Renal cortical epithelial cell (primary cell): ENCODE measurements at places on chromosomes 7 and 10. TPM values are rescaled to one million over a fixed set of nuclear protein-coding genes. Genes with fewer than 3 reads are reported as not detected.

Gene CPA4
- total RNA-seq = 4.7 and 22.7 TPM in 2 replicates

Gene OR2A5
- not detected in 2 replicates for total RNA-seq

Gene FAM25A
- total RNA-seq = not detected in 2 replicates

Gene MBL2
- total RNA-seq = not detected in 2 replicates

Gene CRYGN
- total RNA-seq = not detected in 2 replicates

Gene ADCY1
- total RNA-seq = 0.10 and 0.87 TPM in 2 replicates

Gene CHAT
- total RNA-seq = not detected in 2 replicates

Gene TMEM236
- 0.10 TPM in 1 of 2 replicates, not detected in the other for total RNA-seq

Gene TLL2
- 14.1 and 21.4 TPM in 2 replicates for total RNA-seq

Gene GRID2IP
- total RNA-seq = under 0.01 and 0.69 TPM in 2 replicates

Gene PTPRE
- 9.9 and 19.6 TPM in 2 replicates for total RNA-seq

Gene MRPS17
- 15.6 and 28.0 TPM in 2 replicates for total RNA-seq

Gene WNT8B
- total RNA-seq = not detected in 2 replicates

Gene ASL
- total RNA-seq = 45.8 and 147 TPM in 2 replicates

Gene PLCE1
- 1.4 and 4.4 TPM in 2 replicates for total RNA-seq

Gene SCIN
- total RNA-seq = 24.5 and 113 TPM in 2 replicates

GRCh38 chr10:126242397-126243260 lies 145.6 kb downstream of the ADAM12 start:
- no peak for DNase-seq

DNA sequence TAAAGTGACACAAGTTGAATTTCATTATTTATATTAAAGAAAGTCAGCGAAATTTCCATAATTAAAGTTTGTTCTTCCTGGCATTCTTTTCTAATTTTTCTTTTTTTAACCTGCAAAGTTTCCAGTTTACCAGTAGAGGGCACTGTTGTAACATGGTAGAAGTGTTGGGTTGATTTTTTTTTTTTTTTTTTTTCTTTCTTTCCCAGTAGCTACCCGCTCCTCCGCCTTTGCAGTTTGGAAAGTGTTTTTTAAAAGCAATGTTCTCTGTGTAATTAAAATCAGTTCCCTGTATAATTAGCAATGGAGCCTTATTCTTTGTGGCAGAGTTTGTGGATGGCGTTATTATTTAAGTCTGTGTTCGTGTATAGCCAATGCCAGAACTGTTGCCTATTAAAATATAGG lies 53.7 kb downstream of the TAF3 start:
- peak; percentile 28 for DNase-seq

GRCh38 chr7:18357691-18358090 lies 137.9 kb upstream of the HDAC9 start:
- DNase-seq = peak; percentile 30

- DNase-seq = peak; percentile 33
These were observed 21.8 kb downstream of the VIM start for GRCh38 chr10:17249820-17250219.

GRCh38 chr7:147524726-147525250 lies 1065.8 kb upstream of the C7orf33 start:
- DNase-seq = no peak

- no peak for DNase-seq
These were observed 3.6 kb downstream of the VWC2 start for GRCh38 chr7:49776994-49777393.

- DNase-seq = no peak
These were observed 152.5 kb upstream of the YAE1 start for GRCh38 chr7:39413636-39414223.

DNA sequence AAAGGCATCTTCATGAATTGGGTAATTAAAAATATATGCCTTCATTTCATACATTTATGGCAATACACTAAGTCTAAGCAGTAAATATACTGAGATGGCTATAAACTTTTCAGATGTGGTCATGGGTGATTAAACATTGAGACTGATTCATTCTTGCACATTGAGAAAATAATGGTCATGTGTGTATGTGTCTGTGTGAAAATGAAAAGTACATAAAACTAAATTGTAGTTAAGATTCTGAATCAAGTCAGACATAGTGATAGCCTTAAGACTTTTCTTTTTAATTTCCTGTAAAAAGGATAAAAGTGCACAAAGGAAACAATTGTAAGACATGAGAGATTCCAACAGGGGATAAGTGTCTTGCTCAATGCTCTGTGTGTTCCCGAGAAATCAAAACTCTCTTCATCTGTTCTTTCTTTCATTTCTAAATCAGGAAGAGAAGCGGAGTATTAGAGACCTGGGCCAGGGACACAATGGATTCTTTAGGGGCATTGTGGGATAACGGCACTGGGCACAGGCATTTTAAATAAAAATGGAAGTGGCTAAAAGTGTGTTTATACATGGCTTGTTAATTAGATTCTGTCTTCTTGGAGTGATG lies 69.8 kb upstream of the AGR3 start:
- peak; percentile 84 for DNase-seq

DNA sequence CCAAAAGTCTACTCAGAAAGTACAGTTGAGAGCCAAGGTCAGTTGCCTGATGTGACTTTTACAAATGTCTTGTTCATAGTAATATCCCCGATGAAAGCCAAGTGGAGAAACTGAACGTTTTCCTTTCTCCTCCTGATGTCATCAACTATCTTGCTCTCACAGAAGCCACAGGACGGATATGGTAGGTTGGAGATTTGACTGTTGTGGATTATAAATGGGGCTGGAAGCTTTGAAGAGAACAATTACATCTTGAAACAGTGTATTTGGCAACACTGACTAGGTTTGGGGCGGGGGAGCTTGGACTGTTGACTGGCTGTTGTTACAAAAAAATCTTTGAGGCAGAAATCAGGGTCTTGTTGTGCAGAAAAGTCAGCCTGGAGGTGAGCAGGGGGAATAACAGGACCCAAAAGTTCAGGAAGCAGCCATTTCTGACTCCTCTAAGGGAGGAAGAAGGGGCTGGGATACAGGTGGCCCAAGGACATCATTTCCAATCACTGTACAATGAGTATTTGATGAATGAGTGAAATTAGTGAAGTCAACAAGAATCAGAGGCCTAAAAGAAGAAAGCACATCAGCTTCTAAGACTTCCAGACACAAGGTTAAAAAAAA lies 24.3 kb downstream of the PLEKHS1 start:
- no peak for DNase-seq

- no peak for DNase-seq
These were observed 116.5 kb upstream of the KCND2 start for GRCh38 chr7:120156476-120156875.

- DNase-seq = no peak
These were observed 52.6 kb downstream of the ZNF37A start for GRCh38 chr10:38146579-38147333.

DNA sequence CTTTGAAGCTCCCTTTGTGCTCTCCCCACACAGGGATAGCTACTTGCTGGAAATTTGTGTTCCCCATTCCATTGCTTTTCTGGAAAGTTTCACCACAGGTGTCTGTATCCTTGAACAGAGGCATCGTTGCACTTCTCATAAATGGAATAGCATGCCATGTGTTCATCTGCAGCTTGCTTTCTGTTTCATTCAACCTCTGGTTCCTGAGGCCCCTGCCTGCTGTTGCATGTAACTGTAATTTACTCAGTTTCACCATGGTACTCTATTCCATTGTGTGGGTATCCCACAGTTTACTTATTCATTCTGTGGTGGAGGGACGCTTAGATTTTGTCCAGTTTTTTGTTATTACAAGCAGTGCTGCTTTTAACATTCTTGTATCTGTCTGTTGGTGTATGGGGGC lies 32.0 kb downstream of the EEPD1 start:
- DNase-seq = no peak

GRCh38 chr10:129637846-129638245 lies 170.8 kb downstream of the MGMT start:
- no peak for DNase-seq

- no peak for DNase-seq
These were observed 81.9 kb upstream of the CALN1 start for GRCh38 chr7:72493850-72494661.

DNA sequence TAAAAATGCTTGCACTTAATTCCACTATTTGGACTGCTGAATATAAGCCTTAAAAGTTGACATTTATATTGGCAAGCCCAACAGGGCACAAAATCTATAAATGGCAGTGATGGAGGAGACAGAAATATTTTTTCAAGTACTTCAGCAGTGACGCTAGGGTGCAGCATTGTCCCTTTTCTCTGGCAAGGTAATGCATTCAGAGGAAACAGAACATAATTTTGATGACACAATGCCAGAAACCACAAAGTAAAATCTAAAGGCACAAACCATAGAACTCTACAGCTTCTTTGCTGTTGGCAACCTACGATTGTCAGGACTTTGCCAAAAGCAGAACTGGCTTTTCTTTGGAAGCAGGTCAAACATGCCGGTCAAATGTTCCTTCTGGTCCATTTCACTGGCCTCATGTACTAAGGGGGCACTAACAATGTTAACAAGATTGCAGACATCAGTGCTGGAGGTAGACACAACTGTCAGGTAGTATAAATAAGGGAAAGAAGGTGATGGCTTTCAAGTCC lies 30.9 kb upstream of the FAM133B start:
- DNase-seq = peak; percentile 91

DNA sequence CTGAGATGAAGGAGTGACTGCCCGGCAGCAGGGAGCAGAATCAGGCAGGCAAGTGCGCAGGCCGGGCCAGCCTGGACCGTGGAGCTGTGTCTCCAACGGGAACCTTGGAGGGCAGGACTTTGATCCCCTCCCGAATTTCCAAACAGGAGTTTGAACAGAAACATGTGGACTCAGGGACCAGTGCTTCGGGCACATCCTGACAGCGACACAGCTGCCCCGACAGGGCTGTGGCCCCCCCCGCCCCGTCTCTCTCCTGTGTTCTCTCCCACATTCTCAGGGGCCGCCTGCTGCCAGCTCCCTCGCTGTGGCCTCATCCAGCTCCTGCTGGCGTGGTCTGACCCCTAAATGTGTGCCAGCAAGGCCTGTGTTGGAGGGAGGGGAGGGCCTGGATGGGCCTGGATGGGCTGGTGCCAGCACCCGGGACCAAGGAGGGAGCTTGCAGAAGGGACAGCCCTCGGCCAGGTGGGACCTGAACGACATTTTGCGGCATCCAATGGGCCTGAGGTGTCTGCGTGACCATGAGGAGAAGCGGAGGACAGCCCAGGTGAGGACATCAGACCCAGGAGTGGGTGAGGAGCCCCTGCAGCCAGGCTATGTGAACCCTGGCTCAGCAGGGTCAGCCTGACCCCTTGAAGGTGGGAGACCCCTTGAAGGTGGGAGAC lies 222.9 kb downstream of the DNAJB6 start:
- DNase-seq = no peak

DNA sequence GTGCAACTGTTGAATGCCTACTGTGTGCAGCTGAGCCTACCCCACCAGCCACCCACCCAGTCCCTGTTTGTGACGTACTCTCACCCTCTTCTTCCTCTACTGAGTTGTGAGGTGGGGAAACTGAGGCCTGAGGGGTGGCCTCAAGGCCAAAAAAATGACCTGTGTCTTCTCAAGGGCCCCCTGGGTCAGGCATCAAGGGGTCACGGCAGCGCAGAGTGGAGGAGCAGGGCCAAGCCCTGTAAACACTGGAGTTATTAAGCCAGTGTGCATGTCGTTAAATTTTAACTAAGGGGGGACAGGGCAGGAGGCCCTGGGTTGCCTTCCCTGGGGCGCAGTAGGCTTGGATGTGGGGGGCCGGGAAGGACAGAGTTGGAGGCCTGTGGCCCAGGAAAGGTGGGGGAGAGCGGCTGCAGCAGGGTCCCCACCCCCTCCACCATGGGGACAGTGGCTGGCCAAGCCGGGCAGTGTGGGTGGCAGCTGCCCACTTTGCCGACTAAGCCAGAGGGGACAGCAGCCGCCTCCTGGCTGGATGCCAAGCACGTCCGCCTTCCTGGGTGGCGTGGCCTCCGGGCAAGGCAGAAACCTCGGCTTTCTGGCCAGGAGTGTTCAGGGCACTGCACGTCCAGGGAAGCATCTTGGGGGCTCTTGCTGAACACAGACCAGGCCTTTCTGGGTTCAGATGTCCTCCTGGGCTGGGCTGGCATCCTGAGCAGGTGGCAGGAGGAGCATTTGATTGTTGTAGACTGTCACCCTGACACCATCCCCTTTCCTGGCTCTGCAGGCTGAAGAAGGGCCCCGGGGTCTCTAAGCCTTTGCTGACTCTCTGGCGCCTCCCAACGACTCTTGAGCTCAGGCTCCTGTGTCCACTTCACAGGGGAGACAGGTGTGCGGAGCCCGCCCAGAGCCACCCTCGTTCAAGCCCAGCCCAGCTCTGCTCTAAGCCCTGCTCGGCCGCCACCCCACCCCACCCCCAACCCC lies 1.9 kb downstream of the SLC29A4 start:
- DNase-seq = peak; percentile 42

DNA sequence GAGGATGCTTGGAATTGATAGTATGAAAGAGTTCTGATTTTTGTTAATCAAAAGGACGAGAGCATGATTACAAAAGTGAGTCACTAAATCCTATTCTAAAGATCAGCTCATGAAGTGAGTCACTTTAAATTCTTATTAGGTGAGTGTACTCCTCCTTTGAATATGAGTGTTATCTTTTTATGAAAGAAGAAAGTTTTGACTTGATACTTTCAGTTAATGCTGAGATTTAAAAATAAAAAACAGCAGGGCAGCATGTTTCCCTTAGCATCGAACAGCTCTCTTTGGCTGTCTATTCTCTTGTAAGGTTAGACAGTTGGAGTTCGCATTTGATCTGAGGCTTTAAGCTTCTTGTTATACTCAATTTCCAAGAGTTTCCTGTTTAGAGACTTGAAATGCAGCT lies 222.0 kb downstream of the TWIST1 start:
- DNase-seq = peak; percentile 80

GRCh38 chr7:100130608-100131453 lies 4.1 kb downstream of the MBLAC1 start:
- DNase-seq = peak; percentile 43

DNA sequence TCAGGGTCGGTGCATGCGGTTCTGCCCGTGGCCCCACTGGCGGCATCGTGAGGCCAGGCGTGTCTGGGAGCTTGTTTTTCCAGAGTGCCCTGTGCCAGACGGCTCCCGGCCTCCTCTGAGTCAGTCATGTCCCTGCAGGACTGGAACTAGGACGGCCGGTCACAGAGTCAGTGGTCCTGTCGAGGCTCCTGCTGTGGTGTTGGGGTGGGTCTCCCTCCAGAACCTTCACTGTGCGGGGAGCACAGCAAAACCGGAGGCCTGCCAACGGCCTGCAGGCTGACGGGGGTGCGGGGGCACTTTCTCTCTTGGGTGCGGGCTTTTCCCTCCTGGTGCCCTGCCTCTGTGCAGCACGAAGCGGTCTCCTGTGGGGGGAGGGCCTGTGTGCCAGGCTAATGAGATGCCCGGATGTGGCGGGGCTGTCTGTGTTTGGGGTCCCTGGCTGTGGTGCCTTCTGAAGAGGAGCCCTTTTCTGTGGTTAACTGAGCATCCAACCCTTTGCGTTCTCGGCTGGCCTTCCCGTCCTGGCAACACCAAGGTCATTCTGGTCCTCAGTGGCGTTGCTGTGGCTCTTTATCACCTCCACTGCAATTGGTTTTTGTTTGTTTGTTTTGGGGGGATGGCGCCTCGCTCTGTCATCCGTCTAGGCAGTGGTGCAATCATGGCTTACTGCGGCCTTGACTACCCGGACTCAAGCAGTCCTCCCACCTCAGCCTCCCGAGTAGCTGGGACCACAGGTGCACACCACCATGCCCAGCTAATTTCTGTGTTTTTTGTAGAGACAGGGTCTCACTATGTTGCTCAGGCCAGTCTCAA lies 8.0 kb downstream of the GET4 start:
- peak; percentile 14 for DNase-seq
